Esophagus squamous epithelium (tissue), 5 donors: ENCODE measurements at places on chromosomes 6 and 20.

GRCh38 chr6:79117752-79118151 lies 39.7 kb upstream of the PHIP start:
- DNase-seq = no peak

GRCh38 chr20:36454698-36455427 lies 86.5 kb upstream of the MYL9 start:
- no peak for DNase-seq

DNA sequence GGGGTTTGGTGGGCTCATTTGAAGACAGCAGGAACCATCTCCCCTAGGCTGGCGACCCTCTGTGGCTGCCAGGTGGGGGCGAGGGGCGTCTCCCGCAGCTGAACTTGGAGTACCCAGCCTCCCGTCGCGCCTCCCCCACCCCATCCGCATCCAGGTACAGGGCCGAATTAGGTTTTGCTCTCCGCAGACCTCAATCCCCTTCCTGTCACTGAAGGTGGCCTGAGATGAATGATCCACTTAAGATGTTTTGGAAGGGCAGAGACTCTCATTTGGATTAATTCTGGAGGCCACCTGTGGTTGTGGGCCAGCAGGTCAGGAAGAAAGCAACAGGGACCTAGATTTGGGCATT lies 493 bp downstream of the CD83 start:
- DNase-seq = no peak

- DNase-seq = no peak
These were observed 3.9 kb upstream of the SULF2 start for GRCh38 chr20:47789081-47789763.

DNA sequence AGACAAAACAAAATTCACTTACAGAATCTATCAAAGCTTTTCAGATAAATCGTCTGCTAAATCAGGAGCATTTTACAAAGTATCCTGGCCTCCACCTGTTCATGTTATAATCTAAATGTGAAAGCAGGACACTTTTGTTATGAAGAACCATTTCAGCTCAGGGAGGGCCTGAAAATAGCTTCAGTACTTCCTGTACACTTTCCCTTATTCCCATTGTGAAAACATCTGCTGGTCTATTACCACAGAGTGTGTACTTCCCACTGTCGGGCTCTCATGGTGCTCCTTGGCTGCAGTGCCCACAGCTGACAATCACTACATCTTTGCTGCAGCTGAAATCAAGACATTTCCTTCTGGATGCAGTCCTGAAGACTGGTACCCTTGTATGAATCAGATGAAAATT lies 128.1 kb downstream of the OPRM1 start:
- DNase-seq = no peak

GRCh38 chr20:63091901-63092659 lies 85.3 kb upstream of the BHLHE23 start:
- DNase-seq = no peak

- DNase-seq = no peak
These were observed 477 bp upstream of the MOXD1 start for GRCh38 chr6:132401618-132402285.

- no peak for DNase-seq
These were observed 14.7 kb upstream of the SLPI start for GRCh38 chr20:45269056-45269455.

DNA sequence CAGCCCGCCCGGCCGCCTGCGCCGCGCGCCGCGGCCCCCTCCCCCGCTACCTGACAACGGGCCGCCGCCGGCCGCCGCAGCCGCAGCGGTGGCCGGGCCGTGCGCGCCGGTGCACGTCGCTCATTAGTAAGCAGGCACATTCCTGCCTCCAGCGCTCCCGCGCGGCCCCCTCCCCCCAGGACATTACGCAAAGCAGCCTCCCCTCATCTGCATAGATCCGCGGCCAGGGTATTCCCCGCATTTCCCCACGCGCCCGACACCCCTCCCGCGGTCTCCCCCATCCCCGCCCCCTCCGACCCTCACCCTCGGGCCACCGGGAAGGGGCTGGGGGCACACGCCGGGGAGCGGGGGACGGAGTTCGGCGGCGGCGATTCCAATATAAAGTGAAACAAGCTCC lies at the start of gene HIVEP2:
HIVEP2 (minus strand) TSS at position 128 of the 397 bp plus-strand sequence. CDS start 170,438 bp downstream, outside the sequence.
- DNase-seq = peak; percentile 28

DNA sequence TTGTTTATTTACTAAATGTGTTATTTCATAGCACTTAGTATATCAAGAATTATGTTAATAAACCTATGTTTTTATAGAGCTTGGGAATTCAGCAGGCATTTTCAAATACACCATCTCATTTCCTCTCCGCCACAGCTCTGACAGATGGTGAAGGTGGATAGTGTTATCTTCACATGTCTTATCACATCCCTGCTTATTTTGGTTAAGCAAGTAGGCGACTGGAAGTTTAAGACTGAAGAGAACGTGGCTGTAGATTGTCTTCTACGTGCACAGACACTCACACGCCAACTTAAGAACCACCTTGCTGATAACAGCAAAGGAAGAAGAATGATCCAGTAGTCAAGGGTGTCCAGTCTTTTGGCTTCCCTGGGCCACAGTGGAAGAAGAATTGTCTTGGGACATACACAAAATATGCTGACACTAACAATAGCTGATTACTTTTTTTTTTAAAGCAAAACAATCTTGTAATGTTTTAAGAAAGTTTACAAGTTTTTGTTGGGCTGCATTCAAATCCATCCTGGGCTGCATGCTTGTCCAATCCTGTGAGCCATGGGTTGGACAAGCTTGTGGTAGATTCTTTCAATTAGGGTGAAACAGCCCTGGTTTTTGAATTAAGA lies 43.3 kb upstream of the SCGN start:
- DNase-seq = no peak

DNA sequence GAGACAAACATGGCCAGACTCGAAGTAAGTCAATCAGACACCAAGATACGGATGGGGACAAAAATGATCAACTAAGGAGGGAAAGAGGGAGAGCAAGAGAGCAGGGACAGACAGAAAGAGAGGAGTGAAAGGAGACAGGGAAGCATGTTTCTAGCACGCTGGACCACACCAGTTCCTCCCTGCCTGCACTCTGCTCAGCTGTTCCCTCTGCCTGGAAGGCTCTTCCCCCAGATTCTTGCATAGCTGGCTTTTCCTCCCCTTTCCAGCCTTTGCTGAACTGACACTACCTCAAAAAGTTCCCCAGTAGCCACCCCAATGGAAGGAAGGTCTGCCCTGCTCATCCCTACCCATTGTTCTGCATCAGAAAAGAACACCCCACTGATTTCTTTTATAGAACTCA lies 185.9 kb downstream of the MAFB start:
- DNase-seq = no peak

- no peak for DNase-seq
These were observed 35.5 kb downstream of the FAM8A1 start for GRCh38 chr6:17635568-17635967.

GRCh38 chr20:4468114-4468513 lies 253.6 kb upstream of the PRND start:
- no peak for DNase-seq

- DNase-seq = no peak
These were observed 86.5 kb downstream of the SERAC1 start for GRCh38 chr6:158081657-158081935.

DNA sequence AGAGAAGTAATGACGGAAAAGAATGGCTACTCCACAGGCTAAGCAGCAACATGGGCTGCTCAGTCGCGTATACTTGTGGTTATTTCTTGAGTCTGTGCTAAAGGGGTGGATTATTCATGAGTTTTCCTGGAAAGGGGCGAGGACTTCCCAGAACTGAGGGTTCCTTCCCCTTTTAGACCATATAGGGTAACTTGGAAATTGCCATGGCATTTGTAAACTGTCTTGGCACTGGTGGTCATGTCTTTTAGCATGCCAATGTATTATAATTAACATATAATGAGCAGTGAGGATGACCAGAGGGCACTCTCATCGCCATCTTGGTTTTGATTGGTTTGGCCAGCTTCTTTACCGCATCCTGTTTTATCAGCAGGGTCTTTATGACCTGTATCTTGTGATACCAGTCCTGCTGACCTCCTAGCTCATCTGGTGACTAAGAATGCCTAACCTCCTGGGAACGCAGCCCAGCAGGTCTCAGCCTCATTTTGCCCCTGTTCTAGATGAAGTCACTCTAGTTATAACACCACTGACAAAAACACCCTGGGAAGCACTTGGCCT lies 11.4 kb downstream of the LBP start:
- DNase-seq = no peak

- no peak for DNase-seq
These were observed 39.7 kb downstream of the ANKEF1 start for GRCh38 chr20:10074513-10074912.

DNA sequence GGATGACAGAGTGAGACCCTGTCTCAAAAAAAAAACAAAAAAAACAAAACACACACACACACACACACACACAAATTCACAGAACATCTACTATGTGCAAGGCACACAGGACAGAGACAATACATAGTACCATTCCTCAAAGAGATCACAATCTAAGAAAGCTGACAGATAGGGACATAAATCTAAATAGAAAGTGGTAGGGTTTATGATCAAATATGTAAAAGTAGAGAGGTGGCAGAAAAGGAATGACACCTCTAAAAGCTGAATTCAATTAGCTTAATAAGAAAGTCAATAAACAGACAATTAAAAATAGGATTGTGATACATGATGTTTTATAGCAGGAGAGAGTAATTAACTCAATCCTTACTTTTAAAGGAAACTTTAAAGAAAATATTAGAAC lies 41.5 kb downstream of the USP45 start:
- no peak for DNase-seq

DNA sequence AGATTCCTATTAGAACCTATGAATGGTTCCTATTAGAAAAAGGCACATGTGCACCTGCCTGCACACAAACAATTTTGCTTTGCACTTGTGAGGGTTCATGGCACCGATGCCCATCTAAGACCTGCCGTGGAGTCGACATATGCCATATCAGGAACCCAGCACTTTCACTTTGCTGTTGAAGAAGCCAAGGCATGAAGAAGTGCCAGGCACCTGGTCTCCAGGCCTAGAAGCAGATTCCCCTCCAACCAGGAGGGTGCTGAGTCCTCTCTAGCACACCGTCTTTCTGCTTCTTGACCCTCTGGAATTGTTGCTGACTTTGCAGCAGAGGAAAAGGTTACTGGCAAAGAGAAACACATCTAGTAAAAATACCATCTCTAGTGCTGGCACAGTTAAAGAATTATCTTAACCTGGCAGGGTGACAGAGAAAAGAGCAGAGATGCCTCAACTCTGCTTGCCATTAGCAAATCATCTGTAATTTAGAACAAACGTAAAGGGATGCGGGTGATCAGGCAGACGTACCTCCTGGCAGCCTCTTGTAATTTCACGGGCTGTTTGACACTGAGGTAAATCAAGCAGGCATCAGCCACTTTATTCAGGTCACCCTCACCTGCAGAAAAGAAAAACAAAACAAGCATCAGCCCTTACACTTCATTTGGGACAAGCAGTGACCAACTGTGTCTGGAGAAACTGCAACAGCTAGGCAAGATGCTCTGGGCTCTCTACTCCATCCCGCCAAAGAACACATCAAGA lies 37.2 kb downstream of the TTI1 start:
- no peak for DNase-seq

DNA sequence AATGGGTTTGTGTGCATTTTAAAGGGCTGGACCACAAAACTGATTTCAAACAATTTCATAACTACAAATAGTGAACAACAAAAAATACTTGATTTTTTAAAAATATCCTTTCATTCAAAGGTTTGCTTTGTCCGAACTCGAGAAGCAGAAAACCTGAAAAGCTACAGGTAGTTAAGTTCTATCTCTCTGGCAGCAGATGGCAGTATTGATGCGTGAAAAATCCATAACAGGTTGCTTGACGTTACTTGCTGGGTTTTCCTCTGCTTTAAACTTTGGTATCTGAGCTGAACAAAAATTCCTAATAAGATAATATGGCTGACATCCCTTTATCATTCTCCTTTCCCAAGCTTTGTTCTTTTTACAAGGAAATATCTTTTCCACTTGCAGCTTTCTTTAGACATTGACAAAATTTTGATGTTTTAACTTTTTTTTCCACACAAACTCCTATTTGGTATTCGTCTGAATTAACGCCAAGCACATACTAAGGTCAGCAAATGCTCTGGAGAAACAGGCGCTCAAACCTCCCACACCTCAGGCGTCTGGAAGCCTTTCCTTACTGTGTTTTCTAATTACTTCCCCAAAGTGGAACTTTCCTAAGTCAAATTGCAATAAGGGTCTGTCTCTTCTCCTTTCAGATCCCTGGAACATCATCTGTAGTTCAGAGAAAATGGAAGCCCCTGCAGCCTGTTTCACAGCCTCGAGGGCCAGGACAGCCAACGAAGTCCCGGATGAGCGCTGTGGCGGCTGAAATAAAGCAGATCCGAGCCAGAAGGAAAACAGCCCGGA lies 50.3 kb upstream of the GFRAL start:
- DNase-seq = no peak

DNA sequence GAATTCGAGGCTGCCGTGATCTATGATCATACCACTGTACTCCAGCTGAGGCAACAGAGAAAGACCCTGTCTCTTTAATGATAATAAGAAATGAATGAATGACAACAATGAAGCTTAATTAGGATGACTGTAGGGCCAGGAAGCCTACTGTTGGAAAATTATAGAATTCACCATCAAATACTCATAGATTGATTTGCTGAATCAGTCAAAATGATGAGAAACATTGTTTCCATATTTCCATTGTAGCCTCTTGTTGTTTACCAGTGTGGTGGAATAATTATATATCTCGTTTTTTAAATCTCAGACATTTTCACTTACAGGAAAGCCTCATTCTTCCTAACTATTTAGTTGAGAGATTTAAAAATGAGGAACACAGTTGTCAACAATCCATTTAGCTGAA lies 96.2 kb downstream of the JAG1 start:
- DNase-seq = no peak

DNA sequence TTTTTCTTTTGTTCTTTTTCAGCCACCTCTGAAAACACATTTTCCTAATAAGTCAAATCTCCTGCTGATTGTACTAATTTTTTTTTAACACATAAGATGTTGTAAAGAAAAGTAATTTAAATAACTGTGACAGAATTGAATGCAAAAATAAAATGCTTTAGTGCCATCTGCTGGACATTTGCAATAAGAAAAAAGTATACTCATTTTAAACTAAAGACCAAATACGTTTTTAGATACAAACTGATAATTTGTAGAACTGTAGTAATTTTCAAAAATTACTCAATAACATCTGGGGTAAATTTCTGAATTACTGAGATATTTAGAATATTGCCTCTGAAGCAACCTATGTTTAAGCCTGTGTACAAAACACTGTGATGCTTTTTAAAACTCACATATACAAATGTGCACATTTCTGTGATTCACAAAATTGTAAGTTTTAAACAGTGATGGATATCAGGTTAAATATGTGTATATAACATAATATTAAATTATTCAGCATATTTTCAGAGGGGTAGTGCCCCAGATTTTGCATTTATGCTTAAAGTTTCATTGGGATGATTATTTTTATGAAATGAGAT lies 198.7 kb downstream of the RIMS1 start:
- DNase-seq = no peak
